ENCODE measurements at places on chromosomes 5 and 9.

- no peak for DNase-seq
These were observed 12.0 kb downstream of the TMEM8B start for GRCh38 chr9:35840881-35841644.

- DNase-seq, result no peak
These were observed 51.1 kb downstream of the NEK6 start for GRCh38 chr9:124308606-124309491.

DNA sequence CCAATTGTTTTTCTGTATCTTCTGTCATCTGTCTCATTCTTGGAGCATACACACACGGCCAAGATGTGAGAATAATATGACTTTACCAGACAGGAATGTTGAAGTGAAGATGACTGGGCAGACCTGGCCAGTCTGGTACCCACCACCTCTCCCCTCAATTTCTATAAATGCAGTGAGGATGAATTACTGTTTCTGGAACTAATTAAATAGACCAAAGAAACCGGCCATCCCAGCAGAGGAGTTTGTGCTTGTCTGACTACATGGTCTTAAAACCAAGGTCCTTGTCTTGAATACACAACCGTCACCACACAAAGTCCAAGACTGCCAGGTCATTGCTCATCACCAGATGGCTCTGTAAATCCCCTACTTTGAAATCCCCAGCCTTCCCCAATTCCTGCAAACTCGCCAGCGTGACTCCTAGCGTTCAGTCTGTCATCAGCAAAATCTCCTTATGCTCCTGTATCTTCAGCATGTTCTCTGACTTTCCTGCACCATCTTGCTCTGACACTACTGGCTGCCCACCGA lies 147.2 kb downstream of the PDE4D start:
- DNase-seq, result peak; percentile 76

DNA sequence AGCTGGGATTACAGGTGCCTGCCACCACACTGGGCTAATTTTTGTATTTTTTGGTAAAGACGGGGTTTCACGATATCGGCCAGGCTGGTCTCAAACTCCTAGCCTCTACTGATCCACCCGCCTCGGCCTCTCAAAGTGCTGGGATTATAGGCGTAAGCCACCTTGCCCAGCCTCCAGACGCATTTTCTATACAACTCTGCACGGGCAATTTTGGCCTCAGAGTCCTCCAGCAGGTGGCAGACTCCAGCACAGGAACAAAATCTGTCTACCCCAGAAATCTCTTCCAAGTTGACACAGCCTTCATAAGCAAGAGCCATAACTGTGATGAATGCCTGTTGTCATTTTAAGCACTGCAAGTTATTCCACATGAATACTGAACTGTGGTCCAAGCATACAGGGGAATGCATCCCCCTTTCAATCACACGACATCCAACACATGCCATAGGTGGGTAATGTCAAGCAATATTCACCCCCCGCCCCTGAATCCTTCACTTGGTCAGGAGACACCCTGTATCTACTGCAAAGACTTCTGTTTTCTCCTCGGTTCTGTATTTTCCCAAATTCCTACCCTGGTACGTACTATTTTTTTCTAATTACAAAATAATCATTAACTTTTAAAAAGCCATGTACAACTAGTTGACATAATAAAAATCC lies 50.8 kb downstream of the ALDH7A1 start:
- peak; percentile 47 for DNase-seq

DNA sequence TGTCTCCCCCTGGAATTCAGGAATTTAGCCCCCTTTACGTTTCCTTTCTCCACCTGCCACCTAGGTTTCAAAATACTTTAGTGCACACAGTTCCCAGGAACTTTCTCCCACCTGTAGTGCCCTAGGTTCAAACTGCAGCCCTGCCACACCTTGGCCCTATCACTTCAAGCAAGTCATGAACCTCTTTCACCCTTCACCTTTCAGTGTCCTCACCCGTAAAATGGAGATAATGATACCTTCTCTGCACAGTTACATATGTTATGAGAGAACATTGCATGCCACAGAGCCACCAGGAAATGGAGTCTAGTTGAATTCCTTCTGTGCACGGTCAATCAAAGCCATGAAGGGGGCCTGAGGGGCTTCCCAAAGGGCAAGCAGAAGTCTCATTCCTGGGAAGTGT lies 9.8 kb upstream of the EEIG1 start:
- no peak for DNase-seq

GRCh38 chr5:30752015-30752414 lies 441.5 kb upstream of the CDH6 start:
- DNase-seq, result no peak

- DNase-seq, result peak; percentile 27
These were observed 342.1 kb downstream of the PRR16 start for GRCh38 chr5:120806202-120806601.

DNA sequence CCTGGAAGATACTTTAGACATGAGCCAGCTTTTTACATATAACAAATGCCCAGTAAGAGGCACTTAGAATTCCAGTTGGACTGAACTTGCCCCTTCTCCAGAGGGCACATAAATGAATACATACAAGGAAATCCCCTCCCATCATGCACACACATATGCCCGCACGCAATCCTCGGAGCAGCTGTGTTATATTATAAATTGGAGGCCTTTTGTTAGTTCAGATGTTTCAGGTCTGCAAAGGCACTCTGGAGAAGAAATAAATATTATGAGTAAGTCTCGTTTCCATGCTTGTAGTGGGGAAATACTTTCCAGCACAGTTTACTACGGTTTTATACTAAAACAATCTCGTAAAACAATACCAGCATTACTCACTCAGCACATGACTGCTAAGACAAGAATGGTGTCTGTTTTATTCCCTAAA lies 17.6 kb upstream of the MUSK start:
- DNase-seq, result peak; percentile 92

DNA sequence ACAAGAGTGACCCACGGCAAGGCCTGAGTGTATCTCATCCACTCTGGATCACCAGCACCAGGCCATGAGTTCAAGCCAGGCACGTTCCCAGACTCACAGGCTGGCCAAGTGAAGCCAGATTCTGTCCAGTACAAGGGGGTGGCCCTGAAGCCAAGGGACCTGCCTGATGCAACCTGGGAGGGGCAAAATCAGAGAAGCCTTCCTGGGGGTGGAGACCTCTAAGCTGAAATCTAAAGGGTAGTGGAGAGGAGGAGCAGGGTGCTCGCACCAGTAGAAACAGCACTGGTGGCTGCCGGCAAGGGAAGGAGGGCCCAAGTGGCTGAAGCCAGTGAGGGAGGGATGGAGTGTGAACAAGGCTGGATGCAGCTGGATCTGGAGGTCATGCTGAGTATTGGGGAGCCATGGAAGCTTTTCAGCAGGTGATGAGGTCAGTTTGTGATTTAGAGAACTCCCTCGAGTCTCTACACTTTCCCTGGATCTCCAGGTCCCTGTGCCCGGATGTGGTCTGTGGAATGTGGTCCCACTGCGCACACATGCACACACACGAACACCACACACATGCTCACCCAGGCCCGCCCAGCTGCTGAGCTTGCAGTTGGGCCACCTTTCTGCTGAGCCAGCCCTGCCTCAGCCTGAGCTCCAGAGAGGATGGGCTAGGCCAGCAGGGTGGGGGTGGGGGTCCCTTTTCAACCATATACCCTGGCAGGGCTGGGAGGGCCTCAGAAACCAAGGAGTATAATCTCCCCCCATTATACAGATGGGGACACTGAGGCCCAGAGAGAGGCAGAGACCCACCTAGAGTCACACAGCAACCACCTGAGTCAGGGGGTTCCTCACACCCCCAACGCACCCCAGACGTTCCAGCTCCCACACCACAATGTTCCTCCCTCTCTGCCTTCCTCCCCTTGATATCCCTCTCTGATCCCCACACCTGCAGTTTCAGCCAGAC lies 1.6 kb downstream of the PIP5KL1 start:
- no peak for DNase-seq

DNA sequence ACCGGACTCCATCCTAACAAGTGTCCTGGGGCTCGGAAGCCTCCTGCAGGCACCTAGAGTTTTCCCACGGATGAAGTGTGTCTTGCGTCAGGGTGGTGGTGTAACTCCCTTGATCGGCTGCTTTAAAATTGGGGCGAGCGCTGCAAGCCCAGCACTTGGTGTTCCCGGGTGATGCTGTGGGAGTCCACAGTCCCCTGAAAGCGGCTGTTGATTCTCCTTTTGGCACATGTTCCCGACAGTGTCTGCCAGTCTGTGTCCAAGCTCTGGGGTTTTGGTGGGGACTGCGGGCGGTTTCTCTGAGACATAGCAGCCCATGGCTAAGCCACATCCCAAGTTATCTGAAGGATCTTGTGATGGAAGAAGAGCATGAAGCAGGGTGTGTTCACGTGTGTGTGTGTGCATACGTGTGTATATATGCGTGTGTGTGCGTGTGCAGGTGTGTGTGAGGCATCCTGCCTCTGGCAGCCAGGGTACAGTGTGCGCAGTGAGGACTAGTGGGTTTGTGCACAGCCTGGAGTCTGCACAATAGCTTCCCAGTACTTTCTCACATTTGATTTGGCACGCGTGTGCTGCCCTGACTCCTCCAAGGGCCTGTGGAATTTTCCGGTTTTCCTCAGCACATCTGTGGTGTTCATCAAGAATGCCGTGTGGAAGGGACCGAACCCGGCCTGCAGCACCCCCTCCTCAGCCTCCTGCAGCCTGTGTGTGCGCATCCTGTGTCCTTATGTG lies 16.9 kb downstream of the SLC25A48 start:
- no peak for DNase-seq

- DNase-seq, result no peak
These were observed 73.2 kb downstream of the TRIO start for GRCh38 chr5:14216372-14216771.

- no peak for DNase-seq
These were observed 793.2 kb upstream of the RGMB start for GRCh38 chr5:97980291-97980690.

GRCh38 chr9:112786829-112787520 lies 36.4 kb downstream of the SNX30 start:
- DNase-seq, result no peak

- no peak for DNase-seq
These were observed 37.0 kb downstream of the C5orf22 start for GRCh38 chr5:31569068-31569467.

DNA sequence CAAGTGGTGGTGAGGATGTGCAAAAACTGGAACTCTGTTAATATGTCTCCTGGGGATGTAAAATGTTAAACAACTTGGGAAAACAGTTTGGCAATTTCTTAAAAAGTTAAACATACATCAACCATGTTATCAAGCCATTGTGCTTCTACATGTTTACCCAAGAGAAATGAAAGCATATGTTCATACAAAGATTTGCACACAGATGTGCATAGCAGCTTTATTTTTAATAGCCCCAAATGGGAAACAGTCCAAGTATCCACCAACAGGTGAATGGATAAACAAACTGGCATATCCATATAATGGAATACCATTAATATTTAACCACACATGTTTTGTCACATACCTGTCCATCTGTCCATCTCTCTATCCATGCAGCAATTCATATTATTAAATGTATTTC lies 6.2 kb downstream of the VPS13A start:
- no peak for DNase-seq

DNA sequence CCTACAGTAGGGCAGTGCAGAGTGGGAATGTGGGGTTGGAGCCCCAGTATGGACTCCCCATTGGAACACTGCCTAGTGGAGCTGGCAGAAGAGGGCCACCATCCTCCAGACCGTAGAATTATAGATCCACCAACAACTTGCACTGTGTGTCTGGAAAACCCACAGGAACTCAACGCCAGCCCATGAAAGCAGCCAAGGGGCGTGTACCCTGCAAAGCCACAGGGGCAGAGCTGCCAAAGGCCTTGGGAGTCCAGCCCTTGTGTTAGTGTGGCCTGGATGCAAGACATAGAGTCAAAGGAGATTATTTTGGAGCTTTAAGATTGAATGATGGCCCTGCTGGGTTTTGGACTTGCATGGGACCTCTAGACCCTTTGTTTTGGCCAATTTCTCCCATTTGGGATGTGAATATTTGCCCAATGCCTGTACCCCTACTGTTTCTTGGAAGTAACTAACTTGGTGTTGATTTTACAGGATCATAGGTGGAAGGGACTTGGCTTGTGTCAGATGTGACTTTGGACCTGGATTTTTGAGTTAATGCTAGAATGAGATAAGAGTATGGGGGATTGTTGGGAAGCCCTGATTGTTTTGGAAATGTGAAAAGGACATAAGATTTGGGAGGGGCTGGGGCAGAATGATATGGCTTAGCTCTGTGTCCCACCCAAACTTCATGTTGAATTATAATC lies 266.8 kb downstream of the SEMA5A start:
- DNase-seq, result no peak

- DNase-seq, result no peak
These were observed 116.6 kb downstream of the FAM170A start for GRCh38 chr5:119745976-119746375.

- DNase-seq, result peak; percentile 14
These were observed 14.1 kb upstream of the LRRC19 start for GRCh38 chr9:27019589-27019988.

- peak; percentile 84 for DNase-seq
These were observed 125.9 kb upstream of the OSMR start for GRCh38 chr5:38719916-38720315.

DNA sequence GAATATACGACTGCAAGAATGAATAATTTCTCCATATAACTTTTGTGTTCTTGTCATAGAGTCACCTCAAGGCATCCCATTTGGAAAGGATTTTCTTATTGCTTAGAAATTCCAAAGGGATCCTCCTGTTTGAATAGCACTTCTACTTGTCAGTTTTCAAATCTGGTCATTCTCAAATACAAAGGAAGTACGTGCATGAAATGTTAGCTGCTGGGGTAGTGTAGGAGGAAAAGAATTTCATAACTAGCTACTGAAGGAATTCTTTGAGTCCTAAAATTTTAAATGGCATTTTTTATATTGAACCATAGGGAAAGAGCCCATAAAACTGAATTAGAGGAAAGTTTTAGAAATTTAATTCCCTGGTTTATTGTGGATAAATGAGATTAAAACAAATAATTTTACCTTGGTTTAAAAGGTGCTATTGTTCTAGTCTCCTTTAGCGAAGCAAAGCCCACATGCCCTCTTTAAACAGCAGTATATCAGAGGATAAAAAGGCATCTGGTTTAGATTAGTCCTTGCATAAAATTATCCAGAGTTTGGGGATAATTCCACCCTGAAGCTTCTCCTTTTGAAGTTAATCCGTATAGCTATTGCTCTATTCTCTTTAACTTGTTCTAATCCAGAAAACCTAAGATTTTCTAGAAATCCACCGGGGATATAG lies 2.0 kb upstream of the MPDZ start:
- peak; percentile 86 for DNase-seq

DNA sequence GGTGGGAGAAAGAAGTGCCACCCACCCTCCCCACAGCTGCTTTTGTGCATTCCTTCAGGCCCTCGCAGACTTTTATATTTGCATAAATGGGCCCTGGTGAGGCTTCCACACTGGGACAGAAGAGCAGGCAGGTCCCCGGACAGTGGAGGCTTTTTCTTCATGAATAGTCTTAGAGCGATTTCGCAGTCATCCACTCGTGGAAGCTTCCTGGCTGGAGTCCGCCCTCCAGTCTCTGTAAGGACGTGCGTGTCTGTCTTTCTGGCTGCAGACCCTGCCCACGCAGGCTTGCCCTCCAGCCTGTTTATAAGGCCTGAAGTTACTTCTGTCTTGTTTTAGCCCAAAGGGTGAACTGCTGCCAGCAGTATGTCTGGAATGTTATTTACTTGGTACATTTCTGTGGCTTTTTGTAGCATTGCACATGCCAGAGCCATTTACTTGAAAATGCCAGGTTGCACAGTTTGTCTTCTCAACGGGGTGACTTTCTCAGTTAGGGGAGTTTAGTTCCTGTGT lies 195.7 kb downstream of the AOPEP start:
- peak; percentile 99 for DNase-seq

All from amniotic epithelial cell (primary cell).